ENCODE measurements at places on chromosomes 1 and 21.

- no peak for DNase-seq
Observed at GRCh38 chr1:176096015-176096414, 111.1 kb downstream of the COP1 start.

- no peak for DNase-seq
Observed at GRCh38 chr21:34647555-34647954, 21.2 kb upstream of the CLIC6 start.

DNA sequence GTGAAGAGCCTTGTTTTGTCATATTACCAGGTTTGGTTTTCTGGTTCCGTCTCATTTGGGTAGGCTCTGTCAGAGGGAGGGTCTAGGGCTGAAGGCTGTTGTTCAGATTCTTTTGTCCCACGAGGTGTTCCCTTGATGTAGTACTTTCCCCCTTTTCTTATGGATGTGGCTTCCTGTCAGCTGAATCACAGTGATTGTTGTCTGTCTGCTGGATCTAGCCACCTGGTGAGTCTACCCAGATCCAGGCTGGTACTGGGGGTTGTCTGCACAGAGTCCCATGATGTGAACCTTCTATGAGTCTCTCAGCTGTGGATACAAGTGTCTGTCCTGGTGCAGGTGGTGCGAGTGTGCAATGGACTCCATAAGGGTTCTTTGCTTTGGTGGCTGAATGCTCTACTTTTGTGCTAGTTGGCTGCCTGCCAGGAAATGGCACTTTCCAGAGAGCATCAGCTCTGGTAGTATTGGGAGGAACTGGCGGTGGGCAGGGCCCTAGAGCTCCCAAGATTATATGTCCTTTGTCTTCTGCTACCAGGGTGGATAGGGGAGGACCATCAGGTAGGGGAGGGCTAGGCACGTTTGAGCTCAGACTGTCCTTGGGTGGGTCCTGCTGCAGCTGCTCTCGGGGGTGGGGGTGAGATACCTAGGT lies 246.0 kb downstream of the RYR2 start:
- no peak for DNase-seq

GRCh38 chr1:229022595-229023333 lies 248.1 kb upstream of the RAB4A start:
- DNase-seq, result peak; percentile 60

DNA sequence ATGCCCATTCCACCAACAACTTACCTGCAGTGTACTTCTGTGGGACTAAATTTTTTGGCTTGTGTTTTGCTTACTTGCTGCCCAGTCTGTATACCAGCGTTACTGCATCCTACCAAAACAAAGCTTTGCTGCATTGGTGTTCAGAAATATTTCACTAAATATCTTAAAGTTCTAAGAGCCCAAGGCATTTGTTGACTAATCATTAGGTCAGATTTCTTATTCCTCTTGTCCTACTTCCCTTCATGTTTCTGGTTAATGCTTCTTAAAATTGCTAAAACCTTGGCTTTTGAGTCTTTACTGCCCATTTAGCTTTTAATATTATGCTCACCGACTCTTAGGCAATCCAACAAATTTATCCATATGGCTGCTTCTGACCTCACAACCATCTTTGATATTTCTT lies 161.8 kb downstream of the DPYD start:
- no peak for DNase-seq

- no peak for DNase-seq
Observed at GRCh38 chr1:156905176-156905575, 11.7 kb downstream of the PEAR1 start.

- no peak for DNase-seq
Observed at GRCh38 chr1:219582865-219583264, 30.0 kb downstream of the ZC3H11B start.

Data from retina (tissue), 1 donor.